ENCODE measurements at places on chromosomes 1 and 21.

- peak; percentile 64 for DNase-seq
These were observed 33.9 kb upstream of the LGALS8 start for GRCh38 chr1:236489710-236490377.

- DNase-seq = no peak
These were observed 19.9 kb downstream of the BEND5 start for GRCh38 chr1:48756683-48757316.

DNA sequence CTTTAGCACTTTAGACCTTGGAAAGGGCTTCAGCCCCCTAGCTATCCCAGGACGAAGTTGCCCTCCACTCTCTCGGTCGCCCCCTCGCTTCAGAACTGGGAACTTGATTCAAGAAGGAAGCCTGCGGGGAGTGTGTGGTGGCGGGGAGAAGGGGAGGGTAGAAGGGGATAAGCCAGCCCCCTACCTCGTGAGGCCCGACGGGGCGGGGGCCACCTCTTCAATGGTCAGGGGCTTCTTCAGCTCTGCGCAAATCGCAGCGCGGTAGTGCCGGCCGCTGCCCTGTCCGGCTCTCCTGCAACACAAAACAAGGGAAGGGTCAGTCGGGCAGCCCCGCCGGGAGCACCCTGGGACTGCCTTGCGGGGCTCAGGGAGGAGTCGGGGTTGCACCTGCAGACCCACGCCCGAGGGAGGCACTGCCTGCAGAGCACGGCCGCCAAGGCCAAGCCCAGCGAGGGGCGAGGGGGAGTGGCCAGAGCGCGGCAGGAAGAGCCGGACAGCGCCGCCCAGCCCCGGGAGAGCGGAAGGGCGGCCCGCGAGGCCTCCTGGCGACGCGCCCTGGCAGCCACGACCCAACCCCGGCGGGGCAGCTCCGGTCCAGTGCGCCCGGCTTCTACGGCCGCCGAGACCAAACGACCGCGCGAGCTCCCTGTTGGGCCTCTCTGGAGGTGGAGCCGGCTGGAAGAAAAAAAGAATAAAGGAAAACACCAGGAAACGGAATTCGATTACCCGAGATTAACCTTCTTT is 56.2 kb upstream of the RASAL2 start:
- DNase-seq = no peak

DNA sequence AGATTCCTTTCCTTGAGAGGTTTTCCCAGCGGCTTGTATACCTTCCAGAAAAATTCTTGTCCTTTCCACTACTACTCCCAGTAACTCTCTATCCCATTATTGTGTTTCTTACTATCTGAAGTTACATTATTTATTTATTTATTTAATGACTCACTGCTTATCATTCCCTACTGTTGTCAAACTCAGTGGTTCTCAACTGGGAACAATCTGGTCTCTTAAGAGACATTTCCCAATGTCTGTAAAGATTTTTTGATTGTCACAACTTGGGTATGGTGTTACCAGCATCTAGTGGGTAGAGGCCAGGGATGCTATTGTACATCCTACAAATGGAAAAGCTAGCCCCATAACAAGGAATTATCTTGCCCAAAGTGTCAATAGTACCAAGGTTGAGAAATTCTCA is 771.5 kb upstream of the ADGRL2 start:
- DNase-seq = no peak

GRCh38 chr1:59057211-59057694 is 239.6 kb upstream of the FGGY start:
- no peak for DNase-seq

GRCh38 chr1:161994175-161994668 is 29.4 kb downstream of the OLFML2B start:
- DNase-seq = no peak

GRCh38 chr1:18288722-18289121 is 181.1 kb downstream of the IGSF21 start:
- no peak for DNase-seq

DNA sequence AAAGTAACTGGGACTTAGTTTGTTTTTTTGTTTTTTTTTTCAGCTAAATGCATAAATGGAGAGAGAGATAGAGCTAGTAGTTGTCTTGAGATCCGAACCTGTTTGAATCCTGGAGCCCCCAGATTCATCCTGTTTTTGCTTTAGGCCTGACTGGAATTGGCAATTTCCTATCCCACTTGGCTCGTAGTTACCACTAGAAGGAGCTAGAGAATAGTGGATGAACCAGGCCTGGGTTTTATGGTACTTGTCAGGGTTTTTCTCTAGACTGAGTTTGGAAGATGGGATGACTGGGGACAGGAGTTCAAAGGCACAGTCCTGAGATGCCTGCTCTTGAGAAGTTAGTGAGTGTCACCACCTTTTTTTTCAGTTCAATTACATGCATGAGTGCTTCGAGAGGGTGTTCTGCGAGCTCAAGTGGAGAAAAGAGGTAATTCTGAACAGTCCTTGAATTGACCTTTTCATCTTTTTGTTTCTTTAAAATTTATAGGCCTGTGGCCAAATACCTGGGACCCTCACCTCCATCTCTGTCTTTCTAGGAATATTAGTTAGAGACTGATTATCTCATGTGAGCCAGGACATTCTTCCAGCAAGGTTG is 23.4 kb downstream of the CELF3 start:
- DNase-seq = no peak

- DNase-seq = peak; percentile 87
These were observed 17.7 kb upstream of the SNX27 start for GRCh38 chr1:151594143-151594625.

DNA sequence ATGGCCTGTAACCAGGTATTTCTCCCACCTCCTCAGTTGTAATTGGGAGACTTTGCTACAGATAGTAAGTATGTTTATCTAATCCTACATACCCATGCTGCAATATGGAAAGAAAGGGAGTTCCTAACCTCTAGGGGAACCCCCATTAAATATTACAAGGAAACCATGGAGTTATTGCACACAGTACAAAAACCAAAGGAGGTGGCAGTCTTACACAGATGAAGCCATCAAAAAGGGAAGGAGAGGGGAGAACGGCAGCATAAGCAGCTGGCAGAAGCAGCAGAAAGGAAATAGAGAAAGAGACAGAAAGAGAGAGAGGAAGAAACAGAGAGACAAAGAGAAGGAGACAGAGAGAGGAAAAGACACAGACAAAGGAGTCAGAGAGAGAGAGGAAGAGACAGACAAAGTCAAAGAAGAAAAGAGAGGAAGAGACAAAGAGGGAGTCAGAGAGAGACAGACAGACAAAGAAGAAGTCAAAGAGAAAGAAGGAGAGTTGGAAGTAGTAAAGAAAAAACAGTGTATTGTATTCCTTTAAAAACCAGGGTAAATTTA is 142.9 kb downstream of the FASLG start:
- no peak for DNase-seq

DNA sequence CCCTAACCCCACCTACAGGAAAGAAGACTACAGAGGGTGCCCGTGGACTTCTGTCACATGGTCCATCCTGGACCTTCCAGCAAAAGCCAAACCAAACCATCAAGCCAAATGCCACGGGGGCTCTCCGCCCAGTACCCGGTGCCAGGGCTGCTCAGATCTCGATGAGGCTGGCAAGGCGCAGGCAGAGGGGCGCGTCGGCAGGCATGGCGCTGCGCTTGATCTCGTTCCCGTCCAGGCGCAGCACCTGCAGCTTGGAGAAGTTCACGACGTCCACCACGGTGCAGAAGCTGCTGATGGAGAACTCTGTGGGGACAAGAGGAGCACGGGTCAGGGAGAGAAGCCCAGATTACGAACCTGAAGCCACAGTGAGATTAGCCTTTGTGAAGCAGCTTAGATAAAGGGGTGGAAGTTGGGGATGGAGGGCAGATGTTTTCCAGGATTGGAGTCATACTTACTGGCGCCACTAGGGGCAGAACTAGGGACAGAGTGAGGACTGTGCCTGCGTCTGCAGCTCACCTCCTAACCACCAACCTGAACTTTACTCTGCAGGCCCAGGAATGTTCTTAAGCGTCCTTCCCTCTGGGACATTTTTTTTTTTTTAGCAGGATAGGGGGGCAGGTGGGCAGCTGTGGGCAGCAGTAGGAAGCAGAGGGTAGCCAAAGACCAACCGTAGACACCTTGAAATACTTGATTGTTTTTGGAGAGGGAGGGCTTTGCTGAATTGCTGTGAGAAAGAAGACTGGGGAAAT is 8.6 kb downstream of the FMOD start:
- peak; percentile 92 for DNase-seq

DNA sequence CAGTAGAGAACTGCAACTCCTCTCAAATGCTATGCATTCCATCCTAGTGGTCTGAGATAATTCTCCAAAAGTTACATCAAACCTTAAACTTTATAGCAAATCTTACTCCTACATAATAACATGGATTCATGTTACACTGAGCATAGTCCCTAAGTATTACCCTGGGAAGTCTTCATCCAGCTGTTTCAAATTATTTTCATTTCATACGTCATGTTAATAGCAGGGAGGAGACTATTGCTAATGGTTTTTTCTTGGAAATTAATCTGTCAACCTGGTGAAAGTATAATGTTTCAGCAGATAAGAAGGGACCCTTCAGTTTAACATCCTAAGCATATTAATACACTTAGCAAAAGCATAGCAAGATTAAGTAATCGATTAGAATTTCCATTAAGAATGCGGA is 318.1 kb downstream of the USP25 start:
- no peak for DNase-seq

- DNase-seq = no peak
These were observed 18.3 kb upstream of the HSPA13 start for GRCh38 chr21:14401217-14401616.

GRCh38 chr21:15379776-15380175 is 315.0 kb upstream of the NRIP1 start:
- no peak for DNase-seq

DNA sequence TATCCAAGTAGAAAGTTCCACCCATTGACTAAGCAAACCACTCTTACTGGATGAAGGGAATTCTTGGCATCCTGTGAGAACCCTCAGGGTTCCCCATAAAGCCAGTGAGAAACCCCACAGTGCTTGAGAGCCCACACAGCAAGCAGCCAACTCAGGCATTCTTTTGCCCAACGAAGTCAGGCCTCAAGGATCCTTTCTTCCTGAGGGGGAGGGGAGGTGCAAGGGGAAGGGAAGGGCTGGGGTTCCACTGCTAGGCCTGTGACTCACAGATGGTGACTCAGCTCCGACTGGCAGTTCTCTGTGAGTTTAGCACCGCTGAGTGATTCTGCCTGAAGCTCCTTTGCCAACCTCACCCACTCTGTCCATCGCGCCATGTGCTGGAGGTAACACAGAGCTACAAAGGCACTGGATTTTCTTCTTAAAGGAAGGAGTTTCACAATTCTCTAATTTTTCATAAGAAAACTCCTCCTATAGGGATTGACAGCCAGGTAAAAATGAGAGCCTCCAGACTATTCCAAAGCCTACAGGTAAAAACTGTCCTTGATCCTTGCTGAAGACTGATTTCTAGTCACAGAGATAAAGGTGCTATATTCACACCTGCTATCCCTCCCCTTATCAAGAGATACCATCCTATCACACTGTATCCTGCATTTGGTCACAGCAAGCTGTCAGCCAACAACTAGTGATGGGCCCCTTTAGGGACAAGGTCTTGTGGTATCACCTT is 4.8 kb downstream of the ENO1 start:
- no peak for DNase-seq

GRCh38 chr1:56502700-56503245 is 76.6 kb downstream of the PLPP3 start:
- DNase-seq = no peak

DNA sequence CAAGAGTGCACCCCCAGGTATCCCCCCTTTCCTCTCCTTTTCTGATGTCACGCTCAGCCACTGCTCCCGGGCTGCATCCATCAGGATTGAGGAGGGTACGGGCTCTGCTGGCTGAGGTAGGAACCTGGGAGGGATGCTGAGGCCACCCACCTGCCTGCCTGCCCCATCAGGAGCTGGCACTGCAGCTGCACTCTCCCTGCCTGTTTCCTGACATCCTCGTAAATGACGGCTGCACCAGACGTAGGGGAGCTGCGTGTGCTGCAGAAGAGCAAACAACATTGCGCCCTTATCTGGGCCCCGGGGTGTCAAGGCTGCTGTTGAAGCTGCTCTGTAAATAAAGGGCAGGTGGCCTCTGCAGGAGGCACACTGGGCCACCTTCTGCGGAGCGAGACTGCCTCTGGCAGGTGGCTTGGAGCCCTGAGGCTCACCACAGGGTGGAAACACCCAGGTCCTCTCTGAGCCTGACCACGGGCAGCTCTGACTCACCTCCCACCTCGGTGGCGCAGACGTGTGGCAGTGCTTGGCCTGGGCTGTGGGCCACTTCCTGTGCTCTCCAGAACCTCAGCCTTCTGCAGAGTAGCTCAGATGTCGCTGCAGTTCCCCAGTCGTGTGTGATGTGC is 30.9 kb downstream of the SNAP47 start:
- DNase-seq = no peak

DNA sequence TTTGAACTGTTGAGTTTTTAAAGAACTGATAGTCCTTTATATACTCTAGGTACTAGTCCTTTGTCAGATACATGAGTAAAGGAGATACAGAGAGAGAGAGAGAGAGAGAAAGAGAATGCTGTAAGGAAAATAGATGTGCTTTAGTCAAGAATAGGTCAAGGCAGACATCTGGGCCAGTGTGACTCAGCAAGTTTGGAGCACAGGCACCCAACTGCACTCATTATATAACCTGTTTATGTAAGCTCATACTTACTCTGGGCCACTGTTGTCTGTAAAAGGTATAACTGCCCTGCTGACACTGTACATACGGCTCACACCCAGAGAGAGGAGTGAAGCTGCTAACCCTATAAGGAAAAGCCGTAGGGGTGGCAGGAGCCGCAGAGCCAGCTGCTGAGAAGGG is 32.2 kb upstream of the AKT3 start:
- DNase-seq = no peak

GRCh38 chr1:21775550-21775914 is 7.4 kb downstream of the USP48 start:
- DNase-seq = no peak

All from D721Med (cell line).